ENCODE measurements at places on chromosomes 13 and 19.

- no peak for DNase-seq
Measured at GRCh38 chr13:50645092-50645491, 198.4 kb downstream of the DLEU7 start.

GRCh38 chr13:50589139-50589538 is 254.4 kb downstream of the DLEU7 start:
- no peak for DNase-seq

- DNase-seq = no peak
Measured at GRCh38 chr19:4376028-4376670, 24.2 kb downstream of the SH3GL1 start.

GRCh38 chr19:3224346-3225168 is at the start of gene CELF5:
Gene CELF5 (plus strand): TSS chr19:3224661. CDS start chr19:3224740, 79 bp downstream.
- DNase-seq = peak; percentile 81

All from germinal center (tissue), 1 donor.